ENCODE measurements at places on chromosomes 5 and 9. TPM values are rescaled to one million over a fixed set of nuclear protein-coding genes. Genes with fewer than 3 reads are reported as not detected.
A peak's percentile ranks its signal among the peaks of the same experiment; 100 is the strongest.

GRCh38 chr9:122218071-122218934 is 10.5 kb downstream of the LHX6 start:
- no peaks in the 10 kb centered on the region for H3K36me3 ChIP-seq
- H3K4me1 ChIP-seq: no peaks in the 10 kb centered on the region
- H3K27ac ChIP-seq: no peak overlapping the region
- DNase-seq: no peak

GRCh38 chr9:113293285-113293878 is 9.8 kb downstream of the RNF183 start:
- H3K4me3 ChIP-seq: no peak overlapping the region
- no peaks in the 10 kb centered on the region for H3K27me3 ChIP-seq
- peaks cover 8% of the 10 kb centered on the region for H3K36me3 ChIP-seq
- H3K27ac ChIP-seq: no peak overlapping the region
- no peaks in the 10 kb centered on the region for H3K4me1 ChIP-seq

DNA sequence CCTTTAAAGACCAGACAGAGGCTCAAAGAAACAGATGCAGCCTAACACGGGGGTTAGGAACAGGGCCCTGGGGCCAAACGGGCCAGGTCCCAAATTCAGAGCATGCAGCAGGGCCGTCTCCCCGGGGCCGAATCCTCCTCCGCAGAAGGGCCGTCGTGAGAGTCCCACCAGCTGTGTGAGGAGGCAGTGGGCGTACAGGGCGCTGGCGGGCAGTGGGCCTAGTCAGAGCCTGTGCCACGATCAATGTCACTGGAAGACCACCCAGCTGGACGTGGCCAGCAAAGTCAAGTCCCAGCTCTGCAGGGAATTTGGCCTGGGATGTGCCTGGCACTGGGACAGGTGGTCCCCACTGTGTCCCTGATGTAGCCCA is 15.8 kb upstream of the FCN2 start:
- no peaks in the 10 kb centered on the region for H3K36me3 ChIP-seq
- H3K27ac ChIP-seq: no peak overlapping the region
- H3K4me1 ChIP-seq: no peaks in the 10 kb centered on the region

- DNase-seq: no peak
- no peaks in the 10 kb centered on the region for H3K4me1 ChIP-seq
- H3K4me3 ChIP-seq: no peak overlapping the region
- no peak overlapping the region for H3K27ac ChIP-seq
Observed at GRCh38 chr9:122551371-122551770, 1.5 kb upstream of the OR1N2 start.

PHF2 gene
- total RNA-seq: 16.6 TPM

- no peaks in the 10 kb centered on the region for H3K36me3 ChIP-seq
- H3K27ac ChIP-seq: no peak overlapping the region
- H3K4me3 ChIP-seq: no peak overlapping the region
Observed at GRCh38 chr5:50749873-50750272, 83.4 kb downstream of the PARP8 start.

DNA sequence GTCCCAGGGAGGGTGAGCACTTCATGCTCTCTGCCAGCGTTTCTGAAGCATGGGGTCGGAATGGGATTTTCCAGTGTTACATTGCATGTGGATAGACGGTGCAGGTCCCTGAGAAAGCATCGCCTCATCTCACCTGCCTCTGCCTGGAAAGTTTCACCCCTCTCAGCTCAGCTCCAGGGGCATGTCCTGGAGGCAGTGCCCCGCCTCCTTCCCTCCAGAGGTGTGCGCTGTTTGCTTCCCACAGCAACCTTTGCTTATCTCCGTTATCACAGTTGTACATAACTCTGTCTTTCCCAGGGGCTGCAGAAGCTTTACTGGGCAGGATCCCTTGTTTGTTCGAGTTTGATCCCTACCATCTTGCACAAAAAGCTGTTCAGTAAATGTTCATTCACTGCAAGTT is 10.7 kb upstream of the CREBRF start:
- no peak overlapping the region for H3K4me3 ChIP-seq
- H3K27me3 ChIP-seq: no peaks in the 10 kb centered on the region
- DNase-seq: no peak
- peaks cover 10% of the 10 kb centered on the region for H3K4me1 ChIP-seq

DNA sequence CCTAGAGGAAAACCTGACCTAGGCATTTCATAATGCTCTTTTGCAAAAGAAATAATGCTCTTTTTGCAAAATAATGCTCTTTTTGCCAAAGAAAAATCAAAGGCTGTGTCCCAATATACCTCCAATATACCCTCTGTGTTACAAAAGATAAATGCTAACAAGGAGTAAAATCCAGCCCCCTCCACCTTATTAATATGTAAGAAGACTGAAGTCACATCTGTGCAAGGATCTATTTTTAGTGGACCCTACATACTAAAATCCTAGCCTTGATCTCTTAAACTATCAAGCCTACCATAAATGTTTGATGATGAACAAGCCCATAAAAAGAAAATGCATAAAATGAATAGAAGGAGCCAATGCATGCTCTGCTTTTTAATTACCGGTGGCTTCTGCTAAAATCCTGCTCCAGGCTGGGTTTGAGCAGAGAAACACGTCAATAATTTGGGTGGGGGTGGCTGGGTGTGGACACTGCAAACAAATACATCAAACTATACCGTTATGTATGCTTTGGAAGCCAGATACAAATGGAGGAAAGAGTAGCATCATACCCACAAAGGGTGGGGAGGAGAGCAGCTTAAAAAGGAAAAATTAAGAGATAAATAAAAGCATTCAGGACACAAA is 131.6 kb downstream of the SEMA6A start:
- H3K27ac ChIP-seq: no peak overlapping the region
- DNase-seq: no peak
- H3K4me3 ChIP-seq: no peak overlapping the region
- H3K27me3 ChIP-seq: no peaks in the 10 kb centered on the region

GRCh38 chr5:37005252-37005651 is 128.7 kb downstream of the NIPBL start:
- H3K27ac ChIP-seq: no peak overlapping the region
- no peak overlapping the region for H3K4me3 ChIP-seq
- no peaks in the 10 kb centered on the region for H3K27me3 ChIP-seq

PCDHGC4 gene
- total RNA-seq: 0.57 TPM

DNA sequence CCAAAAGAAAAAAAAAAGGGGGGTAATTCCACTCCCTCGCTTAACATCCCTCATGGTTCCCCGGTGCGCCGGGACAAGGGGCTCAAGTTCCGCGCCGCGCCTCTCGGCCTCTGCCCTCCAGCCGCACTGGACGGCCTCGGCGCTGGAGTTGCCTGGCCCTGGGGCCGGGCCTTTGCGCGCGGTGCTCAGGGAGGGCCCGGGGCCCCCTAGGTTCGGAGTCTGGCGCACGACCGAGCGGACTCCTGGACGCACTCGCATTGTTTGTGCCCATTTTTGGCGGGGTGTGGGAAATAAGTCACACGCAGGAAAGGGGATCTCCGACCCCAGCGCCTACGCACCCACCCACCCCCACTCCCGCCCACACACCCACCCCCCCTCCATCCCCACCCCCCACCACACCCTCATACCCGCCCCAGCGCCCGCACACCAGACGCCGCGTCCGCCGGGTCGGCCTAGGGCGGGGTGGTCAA is 381 bp downstream of the MED22 start:
- peaks cover 23% of the 10 kb centered on the region for H3K36me3 ChIP-seq
- peaks cover 19% of the 10 kb centered on the region for H3K4me1 ChIP-seq
- peak overlapping the region; percentile 74 for H3K4me3 ChIP-seq
- DNase-seq: no peak
- H3K27ac ChIP-seq: peak overlapping the region; percentile 94

DENND4C gene
- 10.5 TPM for total RNA-seq

DNA sequence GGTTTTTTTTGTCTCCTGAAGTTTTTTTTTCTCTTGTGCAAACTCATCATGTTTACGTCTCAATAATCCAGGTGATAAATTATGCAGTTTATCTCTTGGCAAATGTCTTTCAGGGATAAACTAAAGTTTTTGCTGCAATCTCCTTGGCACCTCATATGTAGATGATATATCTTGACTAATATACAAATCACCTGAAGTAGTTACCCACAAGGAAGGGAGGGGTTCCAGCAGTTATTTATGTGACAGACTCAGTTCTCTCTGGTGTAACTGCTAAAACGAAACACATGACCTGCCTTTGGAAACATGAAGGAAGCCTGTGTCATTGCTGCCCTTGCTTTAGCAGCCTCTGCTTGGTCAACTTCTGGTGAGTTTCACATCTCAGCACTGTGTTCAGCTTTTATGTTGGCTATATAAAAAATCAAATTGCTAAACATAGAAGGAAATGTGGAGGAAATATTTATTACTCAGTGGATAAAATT is 39.3 kb upstream of the KIAA1958 start:
- no peak overlapping the region for H3K27ac ChIP-seq
- H3K4me1 ChIP-seq: no peaks in the 10 kb centered on the region
- no peak overlapping the region for H3K4me3 ChIP-seq
- peaks cover 2% of the 10 kb centered on the region for H3K36me3 ChIP-seq

DNA sequence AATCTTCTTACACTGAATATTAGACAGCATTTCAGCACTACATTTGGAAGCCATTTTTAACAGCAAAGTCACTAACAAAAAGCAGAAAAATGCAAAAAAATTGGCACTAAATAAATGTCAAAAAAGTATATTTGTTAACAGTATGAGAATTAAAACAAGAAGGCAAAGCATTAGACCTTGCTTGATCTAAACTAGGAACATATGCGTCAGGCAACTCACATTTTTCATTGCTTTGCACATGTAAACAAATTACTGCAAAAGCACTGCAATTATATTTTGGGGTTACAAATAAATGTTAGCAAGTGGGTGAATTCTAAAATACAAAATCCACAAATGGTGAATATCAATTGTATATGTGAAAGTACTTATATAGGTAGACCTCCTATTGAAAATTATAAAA is 49.0 kb upstream of the RAPGEF6 start:
- DNase-seq: no peak
- H3K4me1 ChIP-seq: no peaks in the 10 kb centered on the region
- H3K27me3 ChIP-seq: no peaks in the 10 kb centered on the region
- H3K27ac ChIP-seq: no peak overlapping the region
- H3K4me3 ChIP-seq: no peak overlapping the region

GRCh38 chr9:63816751-63817621 is 1468.0 kb downstream of the FOXD4L5 start:
- no peak for DNase-seq
- no peak overlapping the region for H3K27ac ChIP-seq
- no peaks in the 10 kb centered on the region for H3K27me3 ChIP-seq
- no peaks in the 10 kb centered on the region for H3K36me3 ChIP-seq
- no peaks in the 10 kb centered on the region for H3K4me1 ChIP-seq

DNA sequence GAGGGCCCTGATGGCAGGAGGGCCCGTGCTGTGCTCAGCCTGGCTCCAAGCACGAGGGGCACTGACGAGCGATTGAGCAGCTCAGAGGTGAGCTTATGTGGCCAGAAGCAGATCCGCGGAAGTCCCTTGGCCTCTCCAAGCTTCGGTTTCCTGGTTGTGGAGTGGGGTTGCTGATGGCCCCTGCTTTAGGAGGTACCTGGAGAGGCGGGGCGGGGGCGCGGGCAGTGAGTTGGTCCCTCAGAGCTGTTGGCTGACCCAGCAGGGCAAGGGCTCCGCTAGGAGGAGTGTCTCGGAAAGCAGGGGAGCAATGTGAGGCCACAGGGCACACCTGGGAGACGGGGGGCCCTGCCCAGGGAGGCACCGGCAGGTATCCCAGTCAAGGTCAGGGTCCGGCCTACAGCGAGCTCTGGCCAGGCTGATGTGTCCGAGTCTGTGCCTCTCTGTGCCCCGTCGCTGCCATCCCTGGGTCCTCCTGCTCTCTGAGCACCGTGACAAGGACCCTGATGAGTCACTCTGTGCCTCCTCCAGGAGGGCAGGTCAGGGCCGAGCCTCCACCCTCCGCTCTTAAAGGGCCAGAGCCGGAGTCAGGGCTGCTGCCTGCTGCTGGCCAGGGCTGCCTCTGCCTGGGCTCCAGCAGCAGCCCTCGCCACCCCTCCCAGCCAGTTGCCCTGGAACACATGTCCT is 14.8 kb downstream of the NCS1 start:
- H3K4me3 ChIP-seq: peak overlapping the region; percentile 57
- no peaks in the 10 kb centered on the region for H3K27me3 ChIP-seq
- H3K4me1 ChIP-seq: peaks cover 40% of the 10 kb centered on the region
- H3K27ac ChIP-seq: peak overlapping the region; percentile 79
- H3K36me3 ChIP-seq: no peaks in the 10 kb centered on the region
- DNase-seq: peak; percentile 8

GRCh38 chr9:119339056-119339455 is 30.2 kb downstream of the BRINP1 start:
- no peaks in the 10 kb centered on the region for H3K27me3 ChIP-seq
- H3K27ac ChIP-seq: no peak overlapping the region
- H3K4me3 ChIP-seq: no peak overlapping the region
- DNase-seq: no peak

GKAP1 gene
- total RNA-seq: 5.2 TPM

- peaks cover 9% of the 10 kb centered on the region for H3K27me3 ChIP-seq
- H3K4me1 ChIP-seq: peaks cover 15% of the 10 kb centered on the region
- peaks cover 6% of the 10 kb centered on the region for H3K36me3 ChIP-seq
- no peak overlapping the region for H3K27ac ChIP-seq
- H3K4me3 ChIP-seq: no peak overlapping the region
Observed at GRCh38 chr5:16937503-16938161, 1.5 kb upstream of the MYO10 start.

ANKRD33B gene
- 19.1 TPM for total RNA-seq

DNA sequence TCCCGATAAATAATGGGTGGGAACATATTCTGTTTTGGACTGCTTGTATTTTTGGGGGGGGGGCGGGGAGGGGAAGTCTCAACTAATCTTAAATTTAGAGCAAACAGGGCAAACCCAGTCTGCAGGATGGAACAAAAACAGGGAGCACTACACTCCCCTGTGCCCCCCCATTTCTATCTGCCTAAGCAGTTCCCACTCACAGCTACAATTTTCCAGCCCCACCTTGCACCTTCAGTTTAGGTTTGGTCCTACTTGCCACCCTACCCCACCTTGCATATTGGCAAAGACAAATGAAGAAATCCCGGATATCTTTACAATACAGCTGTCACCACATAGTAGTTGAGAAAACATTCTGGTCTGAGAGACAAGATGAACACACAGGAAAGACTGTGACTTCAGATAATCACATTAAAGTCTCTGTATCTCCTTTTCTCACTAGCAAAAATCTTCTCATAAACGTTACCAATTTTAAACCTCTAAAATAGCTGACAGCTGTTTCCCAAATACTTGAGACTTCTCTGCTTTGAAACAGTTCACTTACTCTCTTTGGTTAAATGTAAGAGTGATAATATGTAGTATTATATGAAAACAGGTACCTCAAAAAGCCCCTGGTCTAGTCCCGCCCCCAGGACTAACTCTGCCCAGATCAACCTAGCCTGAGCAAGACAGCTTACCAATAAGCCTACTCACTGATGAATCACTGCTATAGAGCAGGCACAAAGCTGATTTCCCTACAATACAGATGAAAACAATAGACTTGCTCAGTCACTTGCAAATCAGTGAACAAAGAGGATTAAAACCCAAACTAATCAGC is 5.2 kb upstream of the RAPGEF6 start:
- H3K27me3 ChIP-seq: no peaks in the 10 kb centered on the region
- 0 out of 2 replicates have a peak, but pooled peaks cover 10% of the 10 kb centered on the region for H3K36me3 ChIP-seq
- no peak overlapping the region for H3K4me3 ChIP-seq
- DNase-seq: no peak

Measured in Panc1 (cell line).